ENCODE measurements at places on chromosomes 1 and 21.
A peak's percentile ranks its signal among the peaks of the same experiment; 100 is the strongest.

GRCh38 chr21:30146558-30147282 is 19.9 kb downstream of the CLDN17 start:
- DNase-seq = peak; percentile 99

DNA sequence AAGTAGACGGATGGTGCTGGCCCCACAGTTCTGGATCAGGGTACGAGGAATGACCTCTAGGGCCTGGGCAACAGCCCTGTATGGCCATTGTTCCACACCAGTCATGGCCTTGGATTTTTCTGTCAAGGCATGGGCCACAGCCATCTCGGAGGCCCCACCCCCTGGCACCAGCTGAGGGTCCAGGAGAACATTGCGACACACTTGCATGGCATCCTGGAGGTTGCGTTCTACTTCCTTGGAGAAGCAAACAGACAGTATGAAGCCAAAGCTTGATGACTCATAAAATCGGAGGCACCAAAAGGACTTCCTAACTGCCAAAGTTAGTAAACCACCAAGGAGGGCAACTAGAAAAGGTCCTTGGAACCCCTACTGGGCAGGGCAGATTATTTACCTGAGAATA is 11.9 kb upstream of the VHLL start:
- DNase-seq = no peak

DNA sequence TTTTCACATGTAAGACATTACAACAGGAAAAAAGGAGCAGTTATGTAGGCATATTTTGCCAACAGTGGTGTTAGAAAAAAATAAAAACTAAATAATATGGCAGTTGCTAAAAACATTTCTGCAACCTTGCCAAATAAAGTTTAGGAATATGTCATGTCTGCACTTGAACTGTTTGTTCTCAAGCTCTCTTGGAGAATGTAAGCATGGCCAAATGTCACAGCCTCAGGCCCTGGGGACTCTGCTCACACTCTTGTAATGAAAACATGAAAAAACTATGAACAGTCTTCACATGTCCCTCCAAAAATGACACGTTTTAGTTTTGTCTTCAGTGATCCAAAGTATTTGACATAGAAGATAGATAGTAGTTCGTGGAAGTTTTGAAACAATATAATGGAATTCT is 753.3 kb downstream of the LTN1 start:
- DNase-seq = no peak

- DNase-seq = no peak
These were observed 37.2 kb upstream of the S1PR1 start for GRCh38 chr1:101199637-101199982.

Measured in foreskin keratinocyte (primary cell).